ENCODE measurements at places on chromosomes 13 and 19. TPM values are rescaled to one million over a fixed set of nuclear protein-coding genes. Genes with fewer than 3 reads are reported as not detected.

The ATXN8OS gene
- polyA plus RNA-seq = 0.32 TPM

- peak; percentile 42 for DNase-seq
Observed at GRCh38 chr13:36981156-36981743, 17.9 kb downstream of the ALG5 start.

The KLK4 gene
- polyA plus RNA-seq = 0.06 TPM

The CYP2A6 gene
- 0.57 TPM for polyA plus RNA-seq

- no peak for DNase-seq
Observed at GRCh38 chr13:27053210-27053884, 118.3 kb downstream of the USP12 start.

DNA sequence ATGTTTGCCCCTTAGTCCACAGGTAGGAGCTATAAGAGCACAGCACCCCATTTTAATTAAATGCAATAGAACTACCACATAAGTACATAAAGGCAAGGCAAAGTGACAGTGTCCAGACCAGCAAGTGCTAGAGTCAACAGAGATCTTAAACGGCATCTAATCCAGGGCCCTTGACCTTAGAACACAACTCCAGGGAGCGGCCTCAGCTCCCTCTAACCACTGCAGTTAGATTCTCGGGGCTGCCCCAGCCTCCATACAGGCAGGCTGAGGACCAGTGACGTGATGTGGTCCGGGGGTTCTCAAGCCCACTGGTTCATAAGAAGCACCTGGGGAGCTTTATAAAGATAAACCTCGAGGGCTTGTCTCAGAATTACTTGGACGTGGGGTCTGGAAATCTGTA lies 10.0 kb upstream of the ATP12A start:
- no peak for DNase-seq

The CBARP gene
- 2.7 TPM for polyA plus RNA-seq

DNA sequence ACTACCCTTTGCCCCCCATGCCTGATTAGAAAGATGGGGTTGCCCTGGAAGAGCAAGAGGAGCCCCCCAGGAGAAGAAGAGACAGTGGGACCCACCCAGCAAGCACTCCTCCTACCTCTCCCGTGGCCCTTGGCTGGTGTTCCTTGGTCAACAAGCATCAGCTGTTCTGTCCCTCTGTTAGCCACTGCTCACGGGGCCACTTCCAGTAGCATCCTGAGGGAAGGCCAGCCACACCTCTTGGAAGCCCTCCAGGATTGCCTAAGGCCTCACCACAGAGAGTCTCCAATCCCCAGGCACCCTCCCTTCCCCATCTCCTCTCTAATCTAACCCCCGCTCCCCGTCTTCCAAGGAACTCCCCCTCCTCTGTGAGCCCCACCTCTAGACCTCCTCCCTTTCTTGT lies 15.1 kb upstream of the DPP9 start:
- no peak for DNase-seq

GRCh38 chr13:84641491-84641890 lies 759.2 kb upstream of the SLITRK1 start:
- no peak for DNase-seq

The PRKCG gene
- polyA plus RNA-seq = 0.40 TPM

DNA sequence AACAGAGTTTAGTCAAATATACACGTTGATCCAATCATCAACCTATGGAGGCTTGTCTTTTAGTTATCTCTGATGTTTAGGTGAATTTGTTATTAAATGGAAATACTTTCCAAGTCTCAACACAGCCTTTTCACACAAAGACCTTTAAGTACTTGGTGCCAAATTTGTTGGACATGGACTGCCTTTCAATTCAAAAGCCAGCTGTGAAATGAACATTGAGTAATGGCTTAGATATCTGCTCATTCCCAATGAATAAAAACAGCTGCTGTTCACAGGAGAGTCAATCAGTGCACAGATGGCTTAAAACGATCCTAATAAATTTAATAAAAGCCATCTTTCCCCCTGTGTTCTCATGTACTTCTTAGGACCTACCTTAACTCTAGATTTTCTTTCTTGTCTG lies 19.9 kb upstream of the DHRS12 start:
- no peak for DNase-seq

- no peak for DNase-seq
Observed at GRCh38 chr19:14525729-14526128, 3.7 kb upstream of the TECR start.

The PLK5 gene
- polyA plus RNA-seq = 0.46 TPM

The PSG7 gene
- not detected for polyA plus RNA-seq

GRCh38 chr13:71374471-71375049 lies 492.4 kb downstream of the DACH1 start:
- no peak for DNase-seq

- DNase-seq = no peak
Observed at GRCh38 chr13:22402682-22403081, 731.8 kb downstream of the FGF9 start.

The KLK1 gene
- polyA plus RNA-seq = 1.7 TPM

GRCh38 chr13:113404723-113405471 lies 41.0 kb upstream of the GRTP1 start:
- DNase-seq = no peak

- no peak for DNase-seq
Observed at GRCh38 chr13:77386880-77387606, 60.1 kb upstream of the MYCBP2 start.

DNA sequence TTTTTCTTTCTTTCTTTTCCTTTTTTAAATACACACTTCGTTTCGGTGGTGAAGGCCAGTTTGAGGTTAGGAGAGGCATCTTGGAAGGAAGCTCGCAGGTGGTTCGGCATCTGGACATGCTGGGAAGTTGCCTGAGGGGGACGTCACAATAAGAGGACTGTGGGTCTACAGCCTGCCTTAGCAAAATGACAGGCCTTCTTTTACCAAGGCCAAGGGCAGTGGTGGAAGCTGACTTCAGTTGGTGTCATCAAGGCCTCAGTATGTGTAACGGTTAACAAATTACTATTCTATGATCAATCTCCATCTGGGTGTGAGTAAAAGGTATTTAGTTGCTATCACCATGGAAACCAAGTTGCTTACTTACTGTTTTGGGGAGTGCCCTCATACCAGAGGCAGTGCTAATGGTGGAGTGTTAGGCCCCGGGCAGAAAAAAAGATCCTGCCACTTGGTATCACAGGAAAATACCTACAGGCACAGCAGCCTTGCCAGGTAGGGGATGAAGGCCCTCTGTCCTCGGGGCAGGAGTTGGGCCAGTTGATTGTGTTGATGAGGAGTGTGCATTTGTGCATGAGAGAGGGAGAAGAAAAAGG lies 10.3 kb downstream of the ACTN4 start:
- DNase-seq = no peak

The SYMPK gene
- 66.5 TPM for polyA plus RNA-seq

GRCh38 chr19:5171711-5172110 lies 168.9 kb downstream of the PTPRS start:
- no peak for DNase-seq

DNA sequence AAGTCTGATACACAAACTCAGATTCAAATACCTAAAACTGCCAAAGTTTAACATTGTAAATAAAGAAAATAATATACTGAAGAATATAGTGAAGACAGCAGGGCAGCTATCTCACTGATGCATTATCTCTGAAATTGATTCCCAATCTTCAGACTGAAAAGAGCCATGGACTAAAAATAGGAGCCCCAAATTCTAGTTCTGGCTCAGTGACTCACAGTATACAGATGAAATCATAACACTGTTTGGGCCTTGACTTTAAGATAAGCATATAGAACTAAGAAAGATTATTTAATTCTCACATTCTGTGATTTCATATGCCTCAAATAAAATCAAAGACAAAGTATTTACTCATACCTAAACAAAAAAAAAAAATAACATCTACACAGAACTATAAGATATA lies 53.9 kb downstream of the RBM26 start:
- no peak for DNase-seq

The PARP4 gene
- polyA plus RNA-seq = 59.0 TPM

DNA sequence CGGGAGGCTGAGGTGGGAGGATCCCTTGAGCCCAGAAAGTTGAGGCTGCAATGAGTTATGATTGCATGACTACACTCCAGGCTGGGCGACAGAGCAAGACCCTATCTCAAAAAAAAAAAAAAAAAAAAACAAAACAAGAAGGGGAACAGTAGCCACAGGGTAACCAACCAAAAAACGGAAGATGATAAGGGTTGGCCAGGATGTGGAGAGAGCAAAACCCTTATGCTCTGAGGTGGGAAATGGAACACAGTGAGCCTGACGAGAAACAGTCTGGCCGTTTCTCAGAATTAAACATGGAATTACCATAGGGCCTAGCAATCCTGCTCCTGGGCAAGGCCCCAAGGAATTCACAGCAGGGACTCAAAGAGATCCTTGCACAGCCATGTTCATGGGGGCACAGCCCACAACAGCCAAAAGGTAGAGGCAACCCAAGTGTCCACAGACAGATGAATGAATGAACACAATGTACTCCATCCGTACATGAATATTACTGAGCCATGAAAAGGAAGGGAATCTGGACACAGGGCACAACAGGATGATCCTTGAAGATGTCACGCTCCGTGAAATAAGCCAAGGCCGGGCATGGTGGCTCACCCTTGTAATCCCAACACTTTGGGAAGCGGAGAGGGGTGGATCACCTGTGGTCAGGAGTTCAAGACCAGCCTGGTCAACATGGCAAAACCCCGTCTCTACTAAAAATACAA lies 11.3 kb downstream of the NMRK2 start:
- DNase-seq = no peak

All from renal pelvis (tissue), 12 donors.